Stimulated activated CD4-positive, alpha-beta T cell treated with anti-CD3 and anti-CD28 coated beads, TNF-alpha, amount 100 ng/mL, for 4 hours (primary cell): ENCODE measurements at places on chromosomes 7 and 10.

GRCh38 chr7:84578825-84579224 lies 384.2 kb upstream of the SEMA3A start:
- DNase-seq = no peak

GRCh38 chr7:150003304-150003810 lies 129.6 kb downstream of the ATP6V0E2 start:
- no peak for DNase-seq

- DNase-seq = no peak
Measured at GRCh38 chr7:48681006-48681405, 243.3 kb upstream of the CDC14C start.

GRCh38 chr10:86671419-86671818 lies 3.1 kb downstream of the LDB3 start:
- no peak for DNase-seq

- DNase-seq = no peak
Measured at GRCh38 chr10:125711110-125711750, 8.3 kb upstream of the EDRF1 start.

GRCh38 chr10:131079314-131079713 lies 232.2 kb downstream of the TCERG1L start:
- no peak for DNase-seq

GRCh38 chr7:156139112-156139511 lies 326.8 kb upstream of the SHH start:
- DNase-seq = no peak

DNA sequence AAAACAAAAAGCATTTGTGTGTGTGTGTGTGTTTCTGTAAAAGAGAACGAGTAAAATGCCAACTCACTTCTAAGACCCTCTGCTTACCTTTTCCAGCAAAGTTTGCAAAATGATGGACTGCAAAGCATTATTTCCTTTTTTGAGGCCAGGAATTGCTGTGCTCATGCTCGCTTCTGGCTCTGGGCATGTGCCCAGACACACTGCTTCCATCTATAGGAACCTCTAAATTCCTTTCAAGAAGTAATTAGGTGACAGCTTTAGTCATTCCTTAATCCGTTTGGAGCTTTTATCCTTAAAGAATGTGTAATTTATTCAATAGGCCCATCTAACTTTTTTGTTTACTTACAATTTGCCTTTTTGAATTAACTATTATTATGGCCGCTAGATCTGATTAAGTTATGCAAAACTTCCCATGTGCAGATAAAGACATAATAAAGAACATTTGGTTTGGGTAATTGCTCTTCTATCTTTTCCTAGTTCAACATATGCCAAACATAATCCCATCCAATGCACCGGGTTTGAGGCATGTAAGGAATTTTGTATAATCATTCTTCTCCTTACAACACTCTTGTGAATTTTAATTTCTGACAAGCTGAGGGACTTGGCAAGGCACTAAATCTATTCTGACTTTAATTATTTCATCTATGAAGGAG lies 34.7 kb downstream of the A1CF start:
- DNase-seq = no peak

- peak; percentile 5 for DNase-seq
Measured at GRCh38 chr10:28180654-28181053, 122.2 kb downstream of the MPP7 start.

- DNase-seq = no peak
Measured at GRCh38 chr7:27128776-27129728, 1.5 kb downstream of the HOXA4 start.

DNA sequence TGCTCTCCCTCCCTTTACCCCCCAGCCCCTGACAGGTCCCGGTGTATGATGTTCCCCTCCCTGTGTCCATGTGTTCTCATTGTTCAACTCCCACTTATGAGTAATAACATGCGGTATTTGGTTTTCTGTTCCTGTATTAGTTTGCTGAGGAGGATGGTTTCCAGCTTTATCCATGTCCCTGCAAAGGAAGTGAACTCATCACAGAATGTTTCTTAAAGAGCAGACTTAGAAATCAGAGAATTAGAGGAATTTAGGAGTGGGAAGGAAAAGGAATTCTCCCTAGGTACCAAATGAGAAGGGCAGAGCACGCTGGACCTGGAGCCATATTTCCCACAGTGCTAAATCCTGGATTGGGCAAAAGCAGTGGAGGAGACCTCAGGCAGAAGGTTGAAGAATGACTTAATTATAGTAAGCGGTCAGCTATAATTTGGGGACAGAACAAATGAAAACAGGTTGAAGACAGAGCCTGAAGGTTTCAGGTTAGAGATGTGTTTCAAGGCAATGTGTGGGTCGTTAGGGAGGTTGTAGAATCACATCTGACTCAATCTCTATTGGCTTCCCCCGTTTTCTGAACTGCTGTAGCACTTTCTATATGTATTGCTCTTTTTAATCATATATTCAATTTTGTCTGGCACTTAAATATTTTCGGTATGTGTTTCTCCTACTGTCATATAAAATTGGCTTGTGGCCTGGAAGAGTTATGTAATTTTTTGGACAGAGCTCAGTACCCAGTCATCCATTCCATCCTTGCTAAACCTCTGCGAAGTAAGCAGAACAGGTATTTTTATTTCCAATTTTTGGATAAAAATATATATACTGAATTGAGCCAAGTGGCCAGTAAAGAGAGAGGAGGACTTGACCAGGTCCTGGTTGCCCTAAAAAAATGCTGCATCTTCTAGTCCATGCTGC lies 210.5 kb upstream of the KLF6 start:
- DNase-seq = no peak

- DNase-seq = no peak
Measured at GRCh38 chr7:29458933-29459332, 104.7 kb upstream of the PRR15 start.

DNA sequence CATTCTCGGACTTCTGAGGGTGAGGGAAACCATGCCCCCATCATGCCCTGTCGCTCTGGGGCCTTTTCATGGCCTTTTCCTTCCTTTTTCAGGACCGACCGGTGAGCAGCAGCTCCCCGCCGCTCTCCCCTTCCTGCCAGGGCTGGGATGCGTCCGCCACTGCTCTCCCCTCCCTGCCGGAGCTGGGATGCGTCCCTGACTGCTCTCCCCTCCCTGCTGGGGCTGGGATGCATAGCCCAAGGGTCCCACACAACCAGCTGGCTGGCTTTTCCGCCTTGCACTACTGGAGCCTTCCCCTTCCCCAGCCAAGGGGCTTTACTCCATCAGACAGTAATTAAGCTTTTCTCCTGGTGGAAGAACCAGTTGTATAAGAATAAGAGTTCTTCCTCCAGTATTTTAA lies 129.7 kb upstream of the COBL start:
- DNase-seq = no peak

DNA sequence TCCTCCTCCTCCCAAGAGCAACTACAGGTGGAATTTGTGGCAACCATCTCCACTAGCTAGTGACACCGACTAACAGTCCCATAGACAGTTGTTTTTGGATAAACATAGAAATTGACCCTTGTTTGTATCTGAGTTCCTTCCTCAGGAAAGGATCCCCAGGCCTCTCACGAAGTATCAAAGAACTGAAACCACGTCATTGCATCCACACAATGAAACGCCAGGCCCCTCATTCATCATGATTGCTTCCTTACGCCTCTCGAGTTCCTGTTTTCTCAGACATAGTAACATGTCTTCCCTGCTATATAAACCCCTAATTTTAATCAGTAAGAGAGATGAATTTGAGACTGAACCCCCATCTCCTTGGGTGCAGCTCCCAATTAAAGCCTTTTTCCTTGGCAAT lies 18.1 kb downstream of the SLC35G1 start:
- no peak for DNase-seq

GRCh38 chr7:103894656-103895596 lies 94.5 kb downstream of the RELN start:
- no peak for DNase-seq

DNA sequence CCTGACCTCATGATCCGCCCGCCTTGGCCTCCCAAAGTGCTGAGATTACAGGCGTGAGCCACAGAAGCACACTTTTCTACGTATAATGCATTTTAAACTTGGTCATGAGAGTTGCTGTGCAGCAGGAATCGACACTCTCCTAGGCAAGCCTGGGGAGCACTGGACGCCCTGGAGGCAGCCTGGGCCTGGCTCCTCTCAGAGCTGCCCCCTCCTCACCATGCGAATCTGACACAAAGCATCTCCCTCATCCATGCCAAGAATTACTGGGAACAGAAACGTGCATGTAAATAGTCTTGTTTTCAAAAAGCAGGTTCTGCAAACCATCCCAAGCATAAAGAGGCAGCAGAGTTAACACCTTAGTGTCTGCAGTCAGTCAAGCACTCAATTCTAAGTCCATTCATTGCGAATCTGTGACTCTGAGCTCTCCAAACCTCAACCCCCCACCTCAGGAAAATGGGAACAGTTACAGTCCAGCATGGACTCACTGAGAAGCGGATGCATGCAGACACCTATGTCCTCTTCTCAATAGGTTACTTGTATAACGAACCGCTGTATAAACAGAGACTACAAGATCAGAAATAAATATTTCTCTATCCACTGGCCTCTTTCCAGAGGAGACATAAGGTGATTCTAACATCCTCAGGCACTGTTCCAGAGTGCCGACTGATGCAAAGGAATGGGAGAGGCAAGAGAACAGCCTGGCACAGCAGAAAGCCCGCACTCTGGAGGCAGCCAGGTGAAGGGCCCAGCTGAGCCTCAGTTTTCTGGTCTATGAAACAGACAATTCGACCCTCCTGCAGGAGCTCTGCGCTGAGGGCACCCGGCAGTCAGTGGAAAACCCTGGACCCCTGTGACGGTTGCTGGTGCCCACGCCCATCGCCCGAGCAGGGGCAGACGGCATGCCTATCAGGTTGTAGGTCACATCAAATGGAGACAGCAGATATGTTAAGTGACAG lies 68.9 kb downstream of the MAD1L1 start:
- DNase-seq = no peak

DNA sequence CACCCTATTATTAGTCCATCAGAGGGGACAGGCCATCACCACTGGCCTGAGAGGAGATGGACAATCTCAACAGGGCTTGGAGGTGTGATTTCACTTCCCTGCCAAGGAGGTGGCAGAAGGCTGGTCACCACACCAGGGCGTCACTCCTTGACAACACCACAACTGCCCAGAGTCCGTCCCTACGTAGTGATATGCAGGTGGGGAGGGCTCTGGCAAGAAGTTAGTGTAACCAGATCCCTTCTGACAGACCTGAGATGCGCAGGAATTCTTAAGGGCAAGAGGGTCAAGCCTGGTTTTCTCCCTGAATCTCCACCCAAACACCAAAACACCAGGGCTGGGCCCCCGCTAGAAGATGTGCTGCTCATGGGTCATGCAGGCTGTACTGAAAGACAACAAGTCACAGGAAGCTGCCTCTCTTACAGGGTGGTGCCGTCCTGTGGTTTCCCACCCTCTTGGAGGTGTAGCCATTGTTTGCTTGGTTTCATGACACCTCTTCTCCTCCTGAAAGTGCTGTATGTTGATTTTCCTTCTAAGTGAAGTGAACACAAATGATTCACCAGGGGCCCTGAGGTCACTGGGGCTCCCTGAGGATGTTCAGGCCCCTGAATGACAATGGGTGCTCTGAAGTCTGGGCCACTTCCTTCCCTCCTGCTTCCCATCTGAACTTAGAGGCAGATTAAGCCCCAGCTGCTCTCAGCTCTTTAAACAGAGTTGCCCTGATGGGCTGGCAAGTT lies 27.1 kb downstream of the ATXN7L1 start:
- peak; percentile 29 for DNase-seq

- no peak for DNase-seq
Measured at GRCh38 chr10:31508882-31509281, 189.9 kb downstream of the ZEB1 start.

- no peak for DNase-seq
Measured at GRCh38 chr10:77071001-77071511, 566.6 kb downstream of the KCNMA1 start.

DNA sequence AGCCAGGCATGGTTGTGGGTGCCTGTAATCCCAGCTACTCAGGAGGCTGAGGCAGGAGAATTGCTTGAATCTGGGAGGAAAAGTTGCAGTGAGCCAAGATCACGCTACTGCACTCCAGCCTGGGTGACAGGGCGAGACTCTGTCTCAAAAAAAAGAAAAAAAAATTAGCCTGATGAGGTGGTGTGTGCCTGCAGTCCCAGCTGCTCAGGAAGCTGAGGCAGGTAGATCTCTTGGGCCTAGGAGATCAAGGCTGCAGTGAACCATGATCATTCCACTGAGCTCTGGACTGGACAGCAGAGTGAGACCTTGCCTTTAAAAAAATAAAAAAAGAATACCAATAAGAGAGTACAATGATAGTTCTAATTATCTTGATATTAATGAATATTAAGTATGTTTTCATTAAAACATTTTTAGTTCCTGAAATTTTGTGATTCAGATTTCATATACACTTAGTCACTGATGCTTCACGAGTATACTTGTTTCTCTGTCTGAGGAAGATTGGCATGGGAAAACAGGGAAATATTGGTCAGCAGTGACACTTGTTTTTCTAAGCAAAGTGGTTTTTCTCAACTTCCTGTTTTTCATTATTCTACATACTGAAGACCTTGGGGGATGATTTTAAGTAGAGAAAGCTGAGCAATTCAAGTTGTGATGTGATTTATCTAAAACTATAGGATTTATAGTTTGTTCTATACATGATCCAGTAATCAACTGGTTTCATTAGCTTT lies 76.8 kb downstream of the ADK start:
- DNase-seq = no peak

- no peak for DNase-seq
Measured at GRCh38 chr7:98119256-98119918, 12.7 kb downstream of the LMTK2 start.

- DNase-seq = no peak
Measured at GRCh38 chr7:117916309-117916708, 43.1 kb upstream of the CTTNBP2 start.

- DNase-seq = no peak
Measured at GRCh38 chr7:73991522-73992100, 36.4 kb upstream of the ELN start.

- no peak for DNase-seq
Measured at GRCh38 chr7:126881315-126881714, 371.4 kb downstream of the GRM8 start.

- DNase-seq = no peak
Measured at GRCh38 chr10:23453465-23453864, 14.6 kb downstream of the OTUD1 start.

DNA sequence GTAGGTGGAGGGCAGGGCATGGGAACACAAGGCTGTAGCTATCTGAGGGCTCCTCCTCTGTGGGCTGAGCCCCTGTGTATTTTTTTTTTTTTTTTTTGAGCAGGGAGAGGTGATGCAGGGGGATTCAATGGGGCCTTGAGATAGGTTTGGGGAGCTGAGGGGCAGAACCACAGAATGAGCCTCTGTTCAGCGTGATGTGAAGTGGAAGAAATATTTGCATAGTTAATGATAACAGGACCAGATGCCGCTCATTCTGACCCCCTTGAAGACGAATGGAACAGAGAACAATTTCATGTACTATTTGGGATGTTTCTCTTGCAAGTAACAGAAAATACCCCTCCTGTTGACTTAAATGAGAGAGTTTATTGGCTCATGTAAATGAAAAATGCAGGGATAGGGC lies 69.7 kb upstream of the EMX2 start:
- DNase-seq = no peak

DNA sequence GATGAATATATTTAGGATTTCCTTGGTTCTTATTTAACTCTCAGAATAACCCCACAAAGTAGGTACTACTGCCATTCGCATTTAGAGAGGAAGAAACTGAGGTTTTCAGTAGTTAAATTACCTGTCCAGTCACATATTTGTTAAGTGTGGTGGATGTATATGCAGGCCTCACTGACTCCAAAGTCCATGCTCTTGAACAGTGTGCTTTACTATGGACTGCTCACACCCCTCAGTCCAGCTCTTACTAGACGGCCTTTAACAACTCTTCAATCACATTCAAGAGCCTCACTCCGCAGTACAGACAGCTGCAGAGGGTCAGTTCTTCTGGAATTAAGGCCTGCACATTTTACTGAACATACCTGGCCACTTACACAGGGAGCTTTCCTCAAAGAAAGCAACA lies 36.2 kb downstream of the ZNF248 start:
- DNase-seq = no peak
